ENCODE measurements at places on chromosomes 11 and 22.

DNA sequence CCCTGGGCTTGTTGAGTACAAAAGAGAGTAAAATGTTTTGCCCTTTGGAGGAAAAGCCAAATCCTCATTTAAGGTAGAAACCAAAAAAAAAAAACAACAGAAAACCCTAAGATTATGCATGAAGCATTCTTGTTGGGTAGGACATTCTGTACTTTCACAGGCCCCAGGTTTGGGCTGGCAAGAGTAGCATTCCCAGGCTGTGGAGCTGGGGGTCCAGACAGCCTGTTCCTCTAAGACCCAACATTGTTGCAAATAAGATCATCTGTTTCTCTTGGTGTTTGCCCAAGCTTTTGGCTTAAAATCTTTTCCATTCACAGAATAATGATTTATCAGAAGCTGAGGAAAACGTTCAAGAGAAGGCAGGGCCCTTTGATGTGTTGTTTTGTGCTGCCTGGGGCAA, 123.8 kb downstream of the MICAL2 start:
- DNase-seq, result no peak

DNA sequence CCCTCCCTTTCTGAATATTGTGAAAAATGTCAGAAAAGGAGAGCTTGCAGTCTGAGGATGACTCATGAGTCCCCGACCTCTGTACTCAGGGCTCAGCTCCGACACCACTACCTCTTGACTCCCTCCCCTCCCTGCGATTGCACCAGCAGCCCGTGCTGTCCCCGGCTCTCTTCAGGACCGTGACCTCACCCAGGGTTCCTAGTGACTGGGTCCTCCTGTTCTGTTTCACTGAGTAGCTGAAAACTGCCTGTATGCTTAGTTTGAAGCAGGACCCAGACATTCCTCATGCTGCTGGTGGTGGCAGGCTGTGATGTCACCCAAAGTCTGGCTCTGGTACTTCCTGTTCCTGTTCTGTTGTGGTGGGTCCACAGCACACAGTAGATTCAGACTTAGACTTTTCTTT, 11.7 kb downstream of the PHRF1 start:
- no peak for DNase-seq

DNA sequence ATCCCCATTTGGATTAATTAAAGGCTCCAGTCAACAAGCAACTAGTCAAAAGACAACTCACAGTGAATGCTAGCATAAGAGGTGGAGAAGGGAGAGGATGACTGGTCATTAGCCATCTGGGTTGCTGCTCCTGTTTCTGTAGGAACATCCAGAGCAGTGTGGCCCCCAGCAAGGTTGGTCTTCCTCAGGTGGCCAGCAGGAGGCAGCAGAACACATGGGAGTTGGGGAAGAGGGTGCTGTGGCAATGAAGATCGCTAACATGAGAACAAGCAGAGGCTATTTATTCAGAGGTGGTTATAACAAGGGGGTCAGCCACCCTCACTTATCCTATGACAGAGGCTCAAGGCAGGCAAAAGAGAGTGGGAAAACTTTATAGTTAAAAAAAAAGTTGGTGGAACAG, 21.3 kb downstream of the IZUMO1R start:
- DNase-seq, result peak; percentile 74

- no peak for DNase-seq
These were observed 29.7 kb upstream of the KCNA4 start for GRCh38 chr11:30046578-30046945.

DNA sequence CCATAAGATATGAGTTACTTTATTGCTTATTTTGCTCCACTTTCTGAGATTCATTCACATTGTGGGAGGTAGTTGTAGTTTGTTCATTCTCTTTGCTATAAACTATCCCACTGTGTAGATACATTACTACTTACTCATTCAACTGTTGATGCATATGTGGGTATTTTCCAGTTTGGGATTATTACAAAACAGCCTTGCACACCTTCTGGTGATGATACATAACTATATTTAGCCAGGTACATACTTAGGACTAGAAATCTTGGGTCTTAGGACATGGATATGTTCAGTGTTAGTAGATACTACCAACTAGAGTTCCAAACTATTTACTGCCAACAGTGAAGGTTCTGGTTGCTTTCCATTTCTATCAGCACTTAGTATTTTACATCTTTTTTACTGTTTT, 37.8 kb downstream of the BTG4 start:
- DNase-seq, result peak; percentile 57

GRCh38 chr22:47878460-47878859, 1116.0 kb downstream of the TBC1D22A start:
- DNase-seq, result no peak

GRCh38 chr11:26467506-26467905, 104.6 kb downstream of the MUC15 start:
- no peak for DNase-seq

DNA sequence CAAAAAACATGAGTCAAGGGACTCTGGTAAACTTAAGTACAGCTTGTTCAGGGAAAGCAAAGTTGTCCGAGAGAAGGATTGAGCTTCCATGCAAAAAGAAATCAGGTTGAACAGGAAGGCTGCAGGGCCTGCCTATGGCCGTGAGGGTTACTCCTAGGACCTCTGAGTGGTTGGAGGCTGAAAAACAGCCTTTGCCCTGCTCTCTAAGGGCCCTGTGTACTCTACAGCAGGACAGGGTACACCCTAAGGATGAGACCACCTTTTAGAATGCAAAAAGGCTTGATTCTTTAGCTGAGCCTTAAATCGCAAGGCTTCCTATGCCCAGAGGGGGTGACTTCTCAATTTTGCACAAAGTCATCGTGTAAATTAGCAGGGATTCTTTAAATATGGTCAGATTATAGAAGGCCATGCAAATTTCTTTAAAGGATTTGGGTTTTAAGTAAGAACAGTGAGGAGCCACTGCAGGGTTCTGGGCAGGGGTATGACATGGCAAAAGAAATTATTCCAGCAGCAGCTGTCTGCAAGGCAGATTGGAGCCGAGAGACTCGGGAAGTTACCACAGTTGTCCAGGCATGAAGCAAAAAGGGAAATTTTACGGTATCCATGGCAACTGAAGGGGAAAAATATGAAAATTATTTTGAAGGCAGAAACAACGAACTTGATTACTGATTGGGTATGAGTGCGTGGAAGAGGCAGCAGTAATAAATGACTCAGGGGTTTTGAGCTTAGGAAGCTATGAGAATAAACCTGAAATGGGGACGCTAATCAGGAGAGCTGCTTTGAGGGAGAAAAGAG, 91.8 kb downstream of the FAM76B start:
- no peak for DNase-seq

DNA sequence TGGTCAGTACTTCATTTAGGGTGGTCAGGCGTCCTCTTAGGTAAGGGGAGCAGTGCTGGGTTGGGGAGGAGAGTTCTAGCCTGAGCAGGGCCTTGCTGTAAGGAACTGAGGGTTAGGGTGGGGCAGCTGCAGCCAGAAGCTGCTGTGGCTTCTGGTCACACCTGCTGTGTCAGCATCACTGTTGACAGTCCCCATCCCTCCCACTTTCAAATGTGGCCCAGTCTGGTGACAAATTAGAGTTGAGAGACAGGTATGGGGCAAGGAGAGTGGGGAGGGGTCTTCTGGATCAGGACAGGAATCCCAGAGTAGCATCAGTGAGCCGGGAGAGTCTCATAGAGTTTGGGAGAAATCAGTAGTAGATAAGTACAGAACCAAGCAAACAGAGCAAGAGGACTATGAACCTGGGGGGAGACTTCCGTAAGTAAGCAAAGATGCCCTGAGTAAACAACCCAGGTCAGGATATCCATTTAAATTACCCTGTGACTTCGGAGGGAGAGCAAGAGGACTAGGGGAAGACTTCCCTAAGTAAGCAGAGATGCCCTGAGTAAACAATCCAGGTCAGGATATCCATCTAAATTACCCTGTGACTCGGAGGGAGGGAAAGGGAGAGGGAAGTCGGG, 53.7 kb downstream of the PPP6R2 start:
- no peak for DNase-seq

- DNase-seq, result no peak
These were observed 102.4 kb upstream of the FIBIN start for GRCh38 chr11:26891501-26891900.

DNA sequence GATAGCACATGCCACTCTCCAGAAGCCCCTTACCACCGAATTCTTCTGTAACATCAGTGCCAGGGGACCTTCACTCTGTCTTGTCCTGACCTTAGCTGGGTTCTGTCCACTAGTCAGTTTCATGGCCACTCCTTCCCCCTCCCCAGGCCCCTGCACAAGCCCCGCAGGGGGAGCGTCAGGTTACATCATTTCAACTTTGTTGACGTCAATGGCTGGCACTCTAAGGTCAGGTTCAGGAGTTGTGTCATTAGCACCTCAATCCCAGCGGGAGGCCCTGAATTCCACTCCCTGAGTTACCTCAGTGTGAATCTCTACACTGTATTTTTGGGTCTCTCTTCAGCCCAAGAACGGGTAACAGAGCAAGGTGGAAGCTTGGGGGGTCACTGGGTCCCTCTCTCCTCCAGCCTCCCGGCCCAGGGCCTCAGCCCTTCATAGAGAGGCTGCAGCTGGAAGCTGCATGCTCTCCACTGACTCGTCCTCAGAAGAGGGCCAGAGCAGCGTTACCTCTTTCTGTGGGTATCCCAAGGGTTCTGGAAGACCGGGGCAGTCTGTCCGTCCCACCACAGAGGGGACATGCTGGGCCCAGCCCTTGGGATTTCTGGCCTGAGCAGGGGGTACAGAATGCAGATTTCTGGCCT, 10.3 kb downstream of the USH1C start:
- no peak for DNase-seq

DNA sequence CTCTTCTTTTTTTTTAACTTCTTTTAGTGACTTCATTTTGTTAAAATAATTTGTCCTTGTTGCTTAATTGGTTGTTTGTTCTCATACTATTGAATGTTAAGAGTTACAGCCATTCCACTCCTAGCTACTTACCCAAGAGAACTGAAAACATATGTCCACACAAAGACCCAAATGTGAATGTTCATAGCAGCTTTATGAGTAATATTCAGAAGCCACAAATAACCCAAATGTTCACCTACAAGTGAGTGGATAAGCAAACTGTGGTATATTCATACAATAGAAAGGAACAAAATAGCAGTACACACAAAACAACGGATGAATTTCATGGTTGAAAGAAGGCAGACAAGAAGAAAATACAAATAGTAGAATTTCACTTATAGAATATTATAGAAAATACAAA, 1.4 kb upstream of the OR4D11 start:
- no peak for DNase-seq

GRCh38 chr11:96318399-96318798, 24.6 kb downstream of the MAML2 start:
- no peak for DNase-seq

GRCh38 chr11:393219-394033, 583 bp upstream of the PKP3 start:
- peak; percentile 97 for DNase-seq

DNA sequence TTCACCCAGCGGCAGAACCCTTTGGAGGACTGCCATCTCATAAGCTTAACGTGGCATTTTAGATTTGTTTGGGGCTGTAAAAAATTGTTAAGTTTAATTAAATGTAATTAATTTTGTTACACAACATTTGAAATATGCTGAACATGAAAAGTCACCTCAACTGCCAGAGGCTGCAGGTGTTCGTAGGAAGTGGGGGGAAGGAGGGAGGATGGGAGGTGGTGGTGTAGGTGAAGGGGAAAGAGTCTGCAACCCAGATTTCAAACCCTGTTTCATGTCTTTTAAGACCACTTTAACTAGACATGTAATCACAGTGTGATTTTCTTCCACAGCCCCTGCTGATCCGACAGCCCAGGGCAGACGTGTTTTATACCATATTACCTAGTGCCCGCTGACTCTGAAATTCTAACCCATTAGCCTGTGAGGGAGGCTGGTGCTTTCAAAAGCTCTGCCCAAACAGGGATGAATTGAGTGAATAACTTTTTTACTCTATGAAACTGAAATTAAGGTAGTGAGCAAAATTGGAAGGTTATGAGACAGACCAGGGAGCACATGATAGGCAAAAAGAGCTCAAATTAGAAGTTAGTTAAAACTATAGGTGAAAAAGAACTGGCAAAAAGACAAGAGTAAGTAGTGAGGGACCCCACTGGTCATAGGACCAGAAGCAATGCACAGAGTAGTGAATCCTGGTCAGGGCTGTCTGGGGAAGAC, 279.8 kb downstream of the DDX10 start:
- DNase-seq, result no peak

DNA sequence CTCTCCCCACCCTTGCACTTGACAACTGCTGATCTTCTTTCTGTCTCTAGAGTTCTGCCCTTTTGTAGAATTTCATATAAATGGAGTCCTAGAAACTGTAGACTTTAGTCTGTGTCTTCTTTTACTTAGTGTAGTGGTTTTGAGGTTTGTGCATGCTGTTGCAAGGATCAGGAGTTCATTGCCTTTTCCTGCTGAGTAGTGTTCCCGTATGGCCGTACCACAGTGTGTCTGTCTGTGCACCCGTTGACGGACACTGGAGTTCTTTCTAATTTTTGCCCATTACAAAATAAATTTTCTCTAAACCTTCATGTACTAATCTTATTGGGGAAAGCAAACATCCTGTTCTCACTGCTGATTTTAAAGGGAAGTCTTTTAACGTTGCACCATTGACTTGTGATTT, 138.1 kb downstream of the TBC1D22A start:
- DNase-seq, result no peak

DNA sequence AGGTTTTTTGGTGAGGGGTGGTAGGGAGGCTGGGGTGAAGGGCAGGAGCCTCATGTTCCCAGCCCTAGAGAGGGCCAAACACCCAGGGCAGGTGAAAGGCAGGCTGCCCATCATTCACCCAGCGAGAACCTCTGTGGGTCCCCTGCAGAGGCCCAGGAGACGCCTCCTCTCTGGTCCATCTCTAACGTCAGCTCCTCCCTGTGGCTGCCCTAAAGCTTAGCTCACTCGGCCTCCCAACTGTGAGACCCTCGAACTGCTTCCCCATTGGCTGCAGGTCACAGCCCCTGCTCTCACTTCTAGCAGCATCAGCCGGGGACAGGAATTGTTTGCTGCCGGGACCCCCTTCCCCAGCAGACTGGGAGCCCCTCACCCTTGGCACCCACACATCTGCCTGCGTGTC, 615 bp upstream of the NFAM1 start:
- no peak for DNase-seq

GRCh38 chr11:110022548-110022947, 70.6 kb upstream of the ZC3H12C start:
- peak; percentile 85 for DNase-seq

DNA sequence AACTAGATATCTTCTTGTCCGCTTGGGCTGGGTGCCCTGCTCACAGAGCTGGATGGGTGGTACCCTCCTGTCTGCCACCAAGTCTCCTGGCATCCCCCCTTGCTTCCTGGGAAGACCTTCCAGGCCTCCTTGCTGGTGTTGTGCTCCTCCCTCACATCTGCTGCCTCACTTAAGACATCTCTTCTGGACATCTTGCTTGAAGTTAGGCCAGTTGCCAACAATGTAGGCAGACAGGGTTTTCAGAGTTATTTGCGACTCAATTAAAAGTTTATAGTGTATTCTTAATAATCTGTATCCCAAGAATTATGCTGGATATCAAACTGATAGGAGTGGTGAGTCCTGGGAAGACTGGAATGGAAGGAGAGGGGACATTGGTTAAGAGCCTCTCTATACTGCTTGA, 64.0 kb upstream of the TNRC6B start:
- DNase-seq, result no peak

Measured in epithelial cell of esophagus (primary cell).